ENCODE measurements at places on chromosomes 4 and X. TPM values are rescaled to one million over a fixed set of nuclear protein-coding genes. Genes with fewer than 3 reads are reported as not detected.

The FAT4 gene
- 1.4 TPM for total RNA-seq

The SMARCA1 gene
- total RNA-seq = 36.5 TPM

The PSAPL1 gene
- not detected for total RNA-seq

The MTTP gene
- not detected for total RNA-seq

The CABS1 gene
- total RNA-seq = not detected

The CRMP1 gene
- total RNA-seq = not detected

The NSG1 gene
- total RNA-seq = 28.1 TPM

The DRD5 gene
- not detected for total RNA-seq

Measured in foreskin keratinocyte (primary cell).